ENCODE measurements at places on chromosomes 5 and 9.

GRCh38 chr9:76166526-76166925 is 227.7 kb downstream of the RFK start:
- DNase-seq = no peak

GRCh38 chr5:83576341-83576740 is 104.8 kb downstream of the VCAN start:
- no peak for DNase-seq

GRCh38 chr5:60507687-60508086 is 192.3 kb downstream of the DEPDC1B start:
- DNase-seq = no peak

GRCh38 chr5:132263548-132264261 is 6.2 kb downstream of the PDLIM4 start:
- no peak for DNase-seq

GRCh38 chr5:149883550-149883949 is 61.0 kb downstream of the PDE6A start:
- no peak for DNase-seq

DNA sequence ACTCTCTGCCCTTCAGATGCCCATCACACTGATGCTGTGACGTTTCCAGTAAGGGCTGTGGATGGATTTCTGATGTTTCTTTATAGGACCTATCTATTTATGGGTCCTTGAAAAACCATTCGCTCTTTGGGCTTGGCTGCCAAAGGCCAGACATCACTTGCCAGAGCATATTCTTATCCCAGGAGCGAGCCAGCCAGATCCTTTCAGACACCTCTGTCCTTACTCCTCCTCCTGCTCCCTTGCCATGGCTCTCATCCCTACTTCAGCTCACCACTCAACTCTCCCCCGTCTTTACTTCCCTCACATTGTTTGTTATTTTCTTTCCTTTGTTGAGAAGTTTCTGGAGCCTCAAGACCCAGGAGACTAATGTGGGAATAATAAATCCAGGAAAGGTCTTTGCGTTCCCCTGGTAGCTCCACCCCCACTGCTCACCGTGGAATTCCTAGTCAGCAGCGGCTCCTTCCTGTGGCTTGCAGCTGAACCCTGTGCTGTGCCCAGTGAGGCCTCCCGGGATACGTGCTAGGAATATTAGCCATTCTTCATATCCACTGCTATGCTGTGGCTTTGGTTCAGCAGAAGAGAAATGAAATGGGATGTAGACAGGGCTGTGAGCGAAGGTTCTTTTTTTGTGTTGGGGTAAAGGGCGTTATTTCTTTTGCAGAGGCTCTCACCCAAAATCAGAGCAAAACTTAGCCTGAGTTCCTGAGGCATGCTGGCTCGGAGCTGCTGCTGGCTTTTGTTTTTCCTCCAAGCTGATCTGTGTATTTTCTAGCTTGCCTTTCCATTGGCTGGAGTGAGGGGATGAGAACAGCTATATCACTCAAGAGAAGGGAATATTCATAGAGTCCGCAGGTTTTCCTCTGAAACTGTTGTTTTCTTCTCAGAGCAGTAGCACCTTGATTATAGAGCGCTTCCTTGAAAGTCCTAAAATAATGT is 171.1 kb downstream of the SAXO1 start:
- DNase-seq = no peak

Data from HL-60 (cell line).